ENCODE measurements at places on chromosomes 1 and 21. TPM values are rescaled to one million over a fixed set of nuclear protein-coding genes. Genes with fewer than 3 reads are reported as not detected.

The OR4F29 gene
- not detected for total RNA-seq

The ZNF362 gene
- 12.3 TPM for total RNA-seq

The PADI3 gene
- total RNA-seq = not detected

The GSTM4 gene
- 8.7 TPM for total RNA-seq

The TMEM9 gene
- total RNA-seq = 24.0 TPM

The CELA2B gene
- total RNA-seq = not detected

The MMEL1 gene
- total RNA-seq = not detected

The MYBPHL gene
- not detected for total RNA-seq

The TMEM35B gene
- 31.6 TPM for total RNA-seq

The TLR5 gene
- total RNA-seq = not detected

The TNN gene
- total RNA-seq = not detected

The PLEKHN1 gene
- 0.54 TPM for total RNA-seq

DNA sequence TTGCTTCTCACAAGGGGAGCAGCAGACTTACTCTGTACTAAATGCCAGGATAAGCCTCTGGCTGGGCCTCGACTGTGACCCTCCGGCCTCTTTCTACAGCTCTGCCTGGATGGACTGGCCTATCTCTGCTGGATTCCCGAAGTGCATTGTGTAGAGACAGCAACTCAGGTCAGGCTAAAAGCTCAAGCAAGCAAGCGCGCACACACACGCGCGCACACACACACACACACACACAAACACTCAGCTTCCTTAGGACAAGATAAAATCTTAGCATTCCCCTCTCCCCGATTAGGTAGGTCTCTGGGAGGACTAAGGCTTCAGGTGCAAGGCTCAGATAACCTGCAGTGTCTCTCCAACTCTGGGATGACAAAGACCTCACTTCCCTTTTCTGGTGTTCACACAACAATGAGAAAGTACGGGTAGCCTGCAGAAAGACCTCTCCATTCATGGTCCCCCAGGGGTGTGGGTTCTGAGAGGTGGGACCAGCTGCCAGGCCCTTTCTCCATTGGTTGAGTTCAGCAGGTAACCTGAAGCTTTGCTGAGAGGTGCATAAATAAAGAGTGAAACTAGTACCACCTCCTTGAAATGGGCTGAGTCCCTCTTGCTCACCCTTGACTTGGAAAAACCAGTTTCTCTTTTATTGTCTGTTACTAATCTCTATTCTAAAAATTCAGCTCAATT lies 155.1 kb upstream of the CAMK1G start:
- DNase-seq = no peak

DNA sequence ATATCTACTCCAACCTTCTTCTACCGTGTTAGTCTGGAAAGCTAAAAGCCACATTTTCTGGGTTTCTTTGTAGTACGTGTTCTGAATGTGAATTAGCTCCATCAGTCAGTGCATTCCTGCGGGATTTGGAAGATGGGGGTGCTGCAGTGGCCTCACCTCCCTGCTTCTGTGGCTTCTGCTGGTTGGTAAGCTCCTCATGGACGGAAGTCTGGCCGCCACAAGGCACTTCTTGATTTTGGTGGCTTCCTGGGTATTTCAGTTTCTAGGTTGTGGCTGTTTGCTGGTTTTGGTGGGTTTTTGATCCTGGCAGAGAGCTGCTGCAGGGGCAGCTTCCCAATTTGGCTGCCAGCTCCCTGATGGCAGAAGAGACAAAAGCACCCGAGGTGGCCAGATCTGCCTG lies 20.9 kb upstream of the TACSTD2 start:
- no peak for DNase-seq

DNA sequence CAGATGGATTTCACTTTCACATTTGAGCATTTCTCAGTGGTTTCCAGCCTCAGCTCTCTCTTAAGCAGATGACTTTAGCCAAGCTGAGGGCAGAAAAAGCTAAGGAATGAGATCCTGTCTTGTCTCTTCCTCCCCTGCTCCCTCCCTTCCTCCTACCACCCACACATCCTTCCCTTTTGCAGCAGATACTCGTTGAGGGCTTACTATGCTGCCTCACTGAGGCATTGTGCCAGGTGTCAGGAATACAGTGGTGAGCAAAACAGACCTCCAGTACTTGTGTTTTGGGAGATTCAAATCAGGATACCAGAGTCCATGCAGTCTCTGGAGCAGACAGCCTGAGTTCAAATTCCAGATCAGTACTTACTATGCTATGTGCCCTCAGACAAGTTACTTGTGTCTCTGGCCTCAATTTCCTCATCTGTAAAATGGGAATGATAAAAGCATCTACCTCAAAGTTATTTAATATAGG lies 43.2 kb downstream of the KIF26B start:
- DNase-seq = peak; percentile 78

- DNase-seq = peak; percentile 24
Measured at GRCh38 chr1:7334475-7335035, 436.5 kb upstream of the VAMP3 start.

DNA sequence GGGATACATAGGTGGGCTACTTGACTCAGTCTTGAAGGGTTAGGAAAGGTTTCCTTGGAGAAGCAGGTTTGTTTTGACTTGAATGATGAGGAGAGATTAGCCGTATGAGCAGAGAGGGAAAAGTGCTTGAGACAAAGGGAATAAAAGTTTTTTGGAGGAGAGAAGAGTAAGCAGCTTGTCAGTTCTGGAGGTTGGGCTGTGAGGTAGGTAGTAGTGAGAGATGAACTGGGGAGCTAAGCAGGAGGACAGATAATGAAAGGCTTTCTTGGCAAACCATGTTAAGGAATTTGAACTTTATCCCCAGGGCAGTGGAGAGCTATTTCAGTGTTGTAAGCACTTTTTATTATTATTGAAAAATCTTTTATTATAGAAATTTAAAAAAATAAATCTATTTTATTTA lies 3.6 kb downstream of the OSBPL9 start:
- no peak for DNase-seq

GRCh38 chr1:241235256-241235897 lies 121.6 kb downstream of the RGS7 start:
- no peak for DNase-seq

DNA sequence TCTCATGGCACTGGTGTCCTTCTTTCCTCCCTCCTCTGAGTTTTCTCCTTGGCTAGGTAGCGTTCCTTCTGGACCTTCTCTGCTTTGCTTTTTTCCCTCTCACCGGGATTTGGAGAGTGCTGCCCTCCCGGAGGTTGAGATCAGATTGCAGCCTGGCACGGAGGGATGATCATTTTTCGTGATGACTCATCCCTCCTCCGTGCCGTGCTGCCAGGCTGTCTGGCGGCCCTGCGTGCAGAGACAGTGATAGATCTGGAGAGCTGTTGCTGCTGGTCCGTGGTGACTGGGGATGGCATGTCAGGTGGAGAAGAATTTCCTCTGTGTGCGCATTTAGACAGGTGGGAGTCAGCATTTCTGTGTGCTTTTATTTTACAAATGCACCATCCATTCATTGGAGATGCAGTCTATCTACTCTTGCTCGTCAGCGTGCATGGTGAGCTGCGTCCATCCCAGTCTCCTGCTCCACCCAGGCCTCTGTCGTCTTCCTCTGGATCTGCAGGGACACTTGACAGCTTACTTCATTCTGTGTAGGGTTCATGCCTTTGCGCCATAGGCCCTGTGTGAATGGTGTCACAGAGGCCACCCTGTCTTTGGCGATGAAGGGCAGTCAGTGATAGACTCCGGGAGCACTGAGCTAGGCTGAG lies 104.4 kb downstream of the PCBP3 start:
- peak; percentile 47 for DNase-seq

DNA sequence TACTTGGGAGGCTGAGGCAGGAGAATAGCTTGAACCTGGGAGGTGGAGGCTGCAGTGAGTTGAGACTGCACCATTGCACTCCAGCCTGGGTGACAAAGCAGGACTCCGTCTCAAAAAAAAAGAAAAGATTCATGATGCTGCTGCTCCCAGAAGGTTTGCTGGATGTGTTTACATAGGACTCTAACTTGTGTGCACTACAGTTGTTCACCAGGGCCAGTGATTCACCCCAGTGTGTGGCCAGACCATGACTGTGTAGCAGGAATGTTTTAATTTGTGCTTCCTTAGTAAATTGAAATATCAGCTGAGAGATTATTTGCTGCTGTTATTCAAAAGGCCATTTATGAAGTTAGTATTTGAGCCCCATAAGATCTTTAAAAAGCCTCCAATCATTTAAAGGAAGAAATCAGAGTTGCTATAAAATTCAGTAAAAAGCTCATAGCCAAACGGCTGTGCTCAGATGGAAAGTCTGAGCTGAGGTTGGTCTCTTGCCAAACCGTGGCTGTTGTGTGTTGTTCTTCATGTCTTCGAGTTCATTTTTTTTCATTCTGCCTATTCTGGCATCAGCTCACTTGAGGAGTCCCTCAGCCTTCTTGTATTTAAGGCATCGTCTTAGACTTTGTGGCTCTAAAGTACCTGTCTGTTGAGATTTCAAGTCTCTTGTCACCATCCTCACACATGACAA lies 18.1 kb upstream of the PGD start:
- peak; percentile 85 for DNase-seq

- DNase-seq = peak; percentile 34
Measured at GRCh38 chr1:200436436-200436835, 26.6 kb upstream of the ZNF281 start.

GRCh38 chr1:246122071-246122470 lies 385.0 kb downstream of the SMYD3 start:
- no peak for DNase-seq

- DNase-seq = no peak
Measured at GRCh38 chr21:8992731-8993174, 1528.6 kb upstream of the TPTE start.

DNA sequence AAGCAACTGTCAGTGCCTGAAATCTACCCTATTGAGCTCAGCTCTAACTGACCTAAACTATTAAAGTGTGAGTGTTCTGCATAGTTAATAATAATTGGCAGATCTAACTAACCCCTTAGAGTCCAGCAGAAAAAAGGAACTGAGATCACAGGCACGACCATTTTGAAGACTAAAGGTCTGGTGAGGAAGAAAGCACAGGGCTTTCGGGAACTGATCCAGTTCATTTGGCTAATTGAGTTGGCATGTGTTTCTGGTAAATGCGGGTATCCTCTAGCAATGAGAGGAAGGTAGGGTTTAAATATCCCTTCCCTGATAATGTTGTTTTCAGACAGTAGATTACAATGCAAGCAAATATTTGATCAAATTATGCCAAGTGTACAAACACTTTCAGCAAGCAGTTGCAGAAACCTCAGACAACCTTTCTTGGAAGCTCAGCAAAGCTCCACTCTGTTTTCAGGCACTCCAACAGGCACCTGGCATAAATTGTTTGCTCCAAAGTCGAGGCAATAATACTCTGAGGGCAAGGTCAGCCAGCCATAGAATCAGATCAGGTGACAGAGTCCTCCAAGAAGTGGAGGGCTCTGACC lies 100.8 kb downstream of the KCNK1 start:
- no peak for DNase-seq

GRCh38 chr1:58204284-58204683 lies 342.2 kb downstream of the OMA1 start:
- no peak for DNase-seq

- DNase-seq = peak; percentile 39
Measured at GRCh38 chr1:154614901-154615300, 6.9 kb upstream of the ADAR start.

DNA sequence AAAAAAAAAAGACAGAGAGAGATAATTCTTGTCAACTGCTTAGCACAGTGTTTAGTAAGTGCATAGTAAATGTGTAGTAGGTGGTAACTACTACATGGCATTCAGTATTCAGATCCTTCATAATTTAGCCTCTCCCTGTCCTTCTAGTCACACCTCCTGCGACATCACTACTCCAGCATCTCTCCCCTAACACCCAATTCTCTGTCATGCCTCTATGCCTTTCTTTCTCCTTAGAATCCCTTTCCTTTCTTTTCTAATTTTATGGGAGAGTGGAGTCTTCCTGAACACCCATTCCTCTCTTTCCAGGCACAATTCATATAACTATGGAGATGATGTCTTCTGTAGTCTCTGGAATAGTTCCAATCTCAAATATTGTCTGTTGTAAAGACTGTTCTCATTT lies 3.9 kb upstream of the VPS72 start:
- DNase-seq = no peak

GRCh38 chr1:84382127-84382526 lies 16.2 kb upstream of the DNASE2B start:
- DNase-seq = peak; percentile 56

- peak; percentile 14 for DNase-seq
Measured at GRCh38 chr1:14980621-14981218, 172.8 kb upstream of the TMEM51 start.

DNA sequence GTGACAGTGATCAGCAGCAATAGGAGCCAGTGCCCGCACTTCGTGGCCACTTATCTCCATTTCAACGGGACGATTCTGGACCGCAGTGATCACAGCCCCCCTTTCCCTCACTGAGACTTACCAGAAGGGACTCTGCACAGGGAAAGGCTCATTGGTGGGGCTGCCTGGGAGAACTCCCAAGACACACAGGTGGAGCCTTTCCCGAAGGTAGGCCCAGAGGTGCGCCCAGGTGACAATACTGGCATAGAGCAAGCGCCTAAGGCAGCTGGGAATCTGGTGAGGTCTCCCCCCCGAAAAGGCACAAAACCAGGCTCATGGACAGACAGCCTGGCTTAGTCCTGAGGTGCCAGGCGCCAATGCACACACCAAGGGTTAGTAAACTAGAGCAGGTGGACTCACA lies 318.9 kb downstream of the AJAP1 start:
- no peak for DNase-seq

DNA sequence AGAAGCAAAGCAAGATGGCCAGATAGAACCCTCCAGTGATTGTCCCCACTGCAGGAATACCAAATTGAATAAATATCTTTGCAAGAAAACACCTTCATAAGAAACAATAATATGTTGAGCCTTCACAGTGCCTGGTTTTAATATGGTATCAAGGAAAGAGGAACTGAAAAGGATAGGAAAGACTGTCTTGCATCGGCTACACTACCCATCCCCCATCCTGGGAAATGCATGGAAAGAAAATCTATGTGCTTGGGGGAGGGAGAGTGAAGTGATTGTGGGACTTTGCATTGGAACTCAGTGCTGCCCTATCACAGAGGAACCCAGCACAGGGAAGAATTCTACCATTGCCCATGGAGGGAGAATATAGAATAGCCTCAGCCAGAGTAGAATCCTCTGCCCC lies 28.6 kb upstream of the AK5 start:
- no peak for DNase-seq

DNA sequence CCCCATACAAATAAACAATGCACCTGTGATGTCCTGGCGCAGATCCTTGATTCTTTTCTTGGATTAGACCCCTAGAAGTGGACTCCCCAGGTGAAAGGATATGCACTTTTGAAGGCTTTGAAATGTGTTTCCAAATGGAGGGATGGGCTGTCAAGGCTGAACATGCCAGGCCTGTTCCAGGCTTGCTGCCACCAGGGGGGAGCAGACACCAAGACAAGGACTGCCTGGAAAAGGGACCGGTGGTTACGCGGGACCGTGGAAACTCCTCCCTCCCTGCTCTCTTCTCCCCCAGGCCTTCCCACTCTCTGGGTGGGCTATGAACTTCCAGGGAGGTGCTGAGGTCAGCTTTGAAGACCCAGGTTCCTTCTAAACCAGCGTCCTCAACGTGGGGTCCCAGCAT lies 12.7 kb downstream of the C1QB start:
- DNase-seq = peak; percentile 20

GRCh38 chr1:222028116-222028515 lies 286.2 kb upstream of the DUSP10 start:
- DNase-seq = no peak
